T-helper 17 cell (primary cell): ENCODE measurements at places on chromosomes 7 and 10.

GRCh38 chr10:78972160-78972946 is 96.4 kb upstream of the ZMIZ1 start:
- no peak for DNase-seq

DNA sequence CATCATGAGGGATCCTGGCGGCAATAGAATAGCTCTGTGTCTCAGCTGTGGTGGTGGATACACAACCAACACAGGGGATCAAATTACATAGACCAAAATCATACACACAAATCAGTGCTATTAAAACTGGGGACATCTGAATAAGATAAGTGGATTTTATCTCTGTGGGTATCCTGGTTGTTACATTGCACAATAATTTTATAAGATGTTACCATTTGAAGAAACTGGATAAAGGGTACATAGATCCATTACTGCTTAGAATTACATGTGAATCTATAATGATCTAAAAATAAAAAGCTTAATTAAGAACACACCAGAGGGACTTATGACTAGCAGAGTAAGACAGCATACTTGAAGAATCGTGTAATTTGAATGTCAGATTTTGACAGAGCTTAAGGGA is 8.2 kb upstream of the FAM3C start:
- no peak for DNase-seq

DNA sequence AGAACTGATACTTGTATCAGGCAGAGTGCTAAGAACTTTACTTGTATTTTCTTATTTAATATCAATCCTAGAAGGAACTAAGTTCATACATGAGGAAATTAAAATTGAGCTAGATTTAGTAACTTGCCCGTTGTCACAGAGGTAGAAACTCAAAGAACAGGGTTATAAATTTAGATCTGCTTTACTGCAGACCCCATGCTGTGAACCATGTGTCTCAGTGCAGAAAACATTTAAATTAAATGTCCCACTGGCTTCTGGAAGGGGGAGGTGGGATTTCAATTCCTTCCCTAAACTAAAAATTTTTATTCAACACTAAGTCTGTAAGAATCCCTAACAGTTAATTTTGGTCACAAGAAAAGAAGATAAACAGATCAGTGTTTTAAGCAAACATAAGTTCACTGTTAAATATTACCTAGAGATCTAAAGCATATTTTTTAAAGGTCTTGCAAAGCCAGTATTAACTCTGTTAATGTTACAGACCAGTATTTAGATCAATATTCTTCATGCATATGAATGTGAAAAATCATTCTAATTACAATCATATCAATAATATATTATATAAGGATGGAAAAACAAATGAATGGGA is 23.1 kb downstream of the WASL start:
- DNase-seq, result no peak

- no peak for DNase-seq
Observed at GRCh38 chr10:46283580-46284285, 3.1 kb upstream of the ANTXRL start.
